ENCODE measurements at places on chromosomes 13 and 19.

GRCh38 chr19:8462571-8462970 is 17.8 kb downstream of the HNRNPM start:
- no peak for DNase-seq

- DNase-seq: no peak
Observed at GRCh38 chr13:36981156-36981743, 17.9 kb downstream of the ALG5 start.

DNA sequence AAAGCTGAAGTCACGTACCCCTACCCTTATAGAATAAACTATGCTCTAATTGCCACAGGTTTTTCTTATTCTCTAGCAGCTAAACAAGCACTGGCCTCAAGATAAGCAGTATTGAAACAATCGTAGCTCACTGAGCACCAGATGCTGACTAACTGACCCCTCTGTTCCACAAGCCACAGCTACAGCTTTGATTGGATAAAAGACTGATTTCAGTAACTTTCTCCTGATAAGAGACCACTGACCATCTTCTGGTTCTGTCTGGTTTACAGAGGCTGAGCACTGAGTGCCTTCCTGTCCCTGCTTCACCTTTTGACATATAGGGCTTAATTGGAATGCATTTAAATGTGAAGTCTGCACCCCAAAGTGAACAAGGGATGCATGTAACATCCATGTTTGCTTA is 8.4 kb upstream of the RAP2A start:
- DNase-seq: no peak

- no peak for DNase-seq
Observed at GRCh38 chr19:50510700-50511068, 307 bp downstream of the JOSD2 start.

GRCh38 chr19:15101479-15102082 is 5.6 kb upstream of the SYDE1 start:
- DNase-seq: peak; percentile 78

DNA sequence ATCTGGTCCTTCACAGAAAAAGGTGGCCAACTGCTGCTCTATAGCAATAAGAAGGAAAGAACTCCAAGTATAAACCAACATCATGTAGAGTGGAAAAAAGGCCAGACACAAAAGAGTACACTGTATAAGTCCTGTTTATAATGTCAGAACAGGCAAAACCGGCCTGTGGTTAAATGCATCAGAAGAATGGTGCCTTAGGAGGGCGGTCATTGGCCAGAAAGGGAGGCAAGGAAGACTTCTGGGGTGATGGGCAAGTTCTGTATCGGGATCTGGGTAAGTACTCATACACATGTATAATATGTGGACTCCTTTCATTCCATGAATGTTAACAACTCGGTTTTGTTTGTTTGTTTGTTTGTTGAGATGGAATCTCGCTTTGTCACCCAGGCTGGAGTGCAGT is 4.1 kb downstream of the ETHE1 start:
- no peak for DNase-seq

DNA sequence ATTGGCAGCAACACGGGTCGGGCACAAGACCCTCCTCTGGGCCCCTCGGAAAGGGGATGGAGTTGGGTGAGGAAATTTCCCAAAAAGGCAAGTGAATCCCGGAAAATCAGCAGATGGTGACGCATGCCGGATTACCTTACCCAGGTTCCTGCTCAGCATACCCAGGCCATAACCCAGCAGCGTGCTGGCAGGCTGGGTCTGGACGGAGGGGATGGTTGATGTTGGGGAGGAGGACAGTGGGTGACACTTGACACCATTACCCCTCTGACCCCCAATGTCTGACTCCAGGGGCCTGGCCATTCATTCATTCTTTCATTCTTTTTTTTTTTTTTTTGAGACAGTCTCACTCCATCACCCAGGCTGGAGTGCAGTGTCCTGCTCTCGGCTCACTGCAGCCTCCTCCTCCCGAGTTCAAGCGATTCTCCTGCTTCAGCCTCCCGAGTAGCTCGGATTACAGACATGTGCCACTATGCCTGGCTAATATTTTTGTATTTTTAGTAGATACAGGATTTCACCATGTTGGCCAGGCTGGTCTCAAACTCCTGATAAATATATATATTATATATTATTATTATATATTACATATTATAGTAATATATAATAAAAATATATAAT is 799 bp downstream of the PVR start:
- no peak for DNase-seq

- DNase-seq: peak; percentile 80
Observed at GRCh38 chr19:1259876-1260748, 9.0 kb upstream of the CIRBP start.

DNA sequence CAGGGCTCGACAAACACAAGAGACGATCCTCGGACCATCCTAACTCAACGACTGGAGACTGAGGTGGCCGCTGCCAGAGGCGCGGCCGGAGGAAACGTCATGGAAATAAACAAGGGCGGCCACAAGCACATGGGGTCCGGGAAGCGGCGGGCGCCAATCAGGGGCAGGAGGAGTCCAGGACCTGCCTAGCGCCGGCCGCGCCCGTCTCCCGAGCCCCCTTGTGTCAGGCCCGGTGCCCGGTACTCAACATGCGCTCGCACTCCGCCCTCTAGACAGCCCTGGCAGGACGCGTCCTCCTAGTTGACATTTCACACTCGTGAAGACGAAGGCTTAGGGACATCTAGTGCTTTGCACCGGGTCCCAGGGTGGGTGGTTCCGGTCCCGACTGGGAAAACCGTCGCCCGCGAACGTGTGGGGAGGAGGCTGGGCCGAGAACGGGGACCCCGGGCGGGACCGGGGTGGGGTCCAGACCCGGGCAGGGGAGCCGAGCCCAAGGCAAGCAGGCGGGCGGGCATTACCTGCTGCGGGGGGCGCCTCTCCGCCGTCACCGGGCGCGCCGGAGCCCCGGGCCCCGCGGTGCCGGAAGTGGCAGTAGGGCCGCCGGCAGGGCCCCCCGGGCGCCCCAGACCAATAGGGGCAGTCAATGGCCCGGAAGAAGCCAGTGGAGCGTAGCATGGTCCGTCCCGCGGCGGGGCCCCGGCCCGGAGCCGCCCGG is 442 bp downstream of the REXO1 start:
- DNase-seq: peak; percentile 76

GRCh38 chr19:342801-343421 is 1.7 kb downstream of the MIER2 start:
- DNase-seq: no peak

DNA sequence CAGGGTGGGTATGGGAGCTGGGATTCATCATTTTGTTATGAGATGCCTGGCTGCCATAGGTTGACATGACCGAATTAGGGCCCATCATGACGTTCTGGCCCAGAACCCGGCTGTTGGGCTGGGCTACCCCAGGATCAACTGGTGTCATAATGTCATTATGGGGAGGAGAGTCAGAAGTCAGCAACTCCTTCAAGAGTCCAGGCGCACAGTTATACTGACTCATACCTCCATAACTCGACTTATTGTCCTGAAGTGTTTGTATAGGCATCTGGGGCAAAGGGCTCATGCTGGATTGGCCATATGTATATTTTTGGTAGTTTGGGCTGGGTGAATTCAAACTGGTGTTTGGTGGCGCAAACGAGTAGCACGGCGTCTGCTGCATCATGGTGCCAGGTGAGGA is 106.5 kb downstream of the FOXO1 start:
- no peak for DNase-seq

- no peak for DNase-seq
Observed at GRCh38 chr19:33532859-33533460, 11.4 kb upstream of the PEPD start.

GRCh38 chr13:50437252-50437651 is 406.2 kb downstream of the DLEU7 start:
- DNase-seq: no peak

DNA sequence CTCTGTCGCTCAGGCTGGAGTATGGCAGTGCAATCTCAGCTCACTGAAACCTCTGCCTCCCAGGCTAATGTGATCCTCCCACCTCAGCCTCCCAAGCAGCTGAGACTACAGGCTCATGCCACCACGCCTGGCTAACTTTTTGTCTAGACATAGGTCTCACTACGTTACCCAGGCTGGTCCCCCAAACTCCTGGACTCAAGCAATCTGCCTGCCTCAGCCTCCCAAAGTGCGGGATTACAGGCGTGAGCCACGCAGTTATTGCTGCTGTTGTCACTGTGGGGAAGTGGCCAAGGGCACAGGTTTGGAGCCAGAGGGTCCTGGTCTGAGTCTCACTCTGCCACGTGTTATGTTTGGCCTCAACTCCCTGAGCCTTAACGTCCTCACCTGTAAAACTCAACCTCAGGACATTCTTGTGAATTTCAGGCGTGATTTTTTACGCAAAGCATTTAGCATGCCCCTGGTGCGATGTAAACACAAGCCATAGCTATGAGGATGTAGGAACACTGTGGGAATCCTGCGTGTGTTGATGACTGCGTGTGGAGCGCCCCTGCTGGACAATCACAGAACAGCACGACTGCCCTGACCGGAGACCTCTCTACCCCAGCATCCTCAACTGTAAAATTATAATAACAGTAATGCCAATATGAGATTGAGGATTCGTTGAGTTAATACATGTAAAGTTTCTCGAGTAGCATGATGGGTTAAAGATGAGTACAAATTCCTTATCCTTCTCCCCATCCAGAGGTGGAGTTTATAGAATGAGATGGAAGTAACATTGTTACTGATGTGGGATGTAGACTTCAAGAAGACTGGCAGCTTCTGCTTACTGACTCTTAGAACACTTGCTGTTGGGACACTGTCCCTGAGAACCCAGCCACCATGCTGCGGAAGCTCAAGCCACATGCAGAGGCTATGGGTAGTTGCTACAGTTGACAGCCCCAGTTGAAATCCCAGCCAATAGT is 41.8 kb upstream of the PNMA8B start:
- peak; percentile 81 for DNase-seq

DNA sequence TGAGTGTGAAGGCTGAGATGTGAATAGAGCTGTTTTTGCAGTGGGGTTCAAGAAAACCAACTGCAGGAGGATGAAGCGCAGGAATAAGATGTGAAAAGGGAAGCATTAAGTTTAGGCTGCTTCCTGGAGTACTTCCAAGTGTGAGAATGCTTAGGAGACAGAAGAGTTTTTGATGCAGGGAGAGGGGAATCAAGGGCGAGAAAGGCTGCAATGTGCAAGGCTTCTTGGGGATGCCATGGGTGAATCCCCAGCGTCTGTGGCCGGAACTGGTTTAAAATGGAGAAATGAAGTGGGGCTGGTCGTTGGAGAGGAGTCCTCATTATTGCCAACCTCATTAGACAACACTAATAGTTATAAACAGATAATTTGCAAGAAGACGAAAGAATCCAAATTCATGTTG is 764.9 kb downstream of the LIG4 start:
- no peak for DNase-seq

- DNase-seq: no peak
Observed at GRCh38 chr13:41696163-41697003, 239.0 kb downstream of the RGCC start.

DNA sequence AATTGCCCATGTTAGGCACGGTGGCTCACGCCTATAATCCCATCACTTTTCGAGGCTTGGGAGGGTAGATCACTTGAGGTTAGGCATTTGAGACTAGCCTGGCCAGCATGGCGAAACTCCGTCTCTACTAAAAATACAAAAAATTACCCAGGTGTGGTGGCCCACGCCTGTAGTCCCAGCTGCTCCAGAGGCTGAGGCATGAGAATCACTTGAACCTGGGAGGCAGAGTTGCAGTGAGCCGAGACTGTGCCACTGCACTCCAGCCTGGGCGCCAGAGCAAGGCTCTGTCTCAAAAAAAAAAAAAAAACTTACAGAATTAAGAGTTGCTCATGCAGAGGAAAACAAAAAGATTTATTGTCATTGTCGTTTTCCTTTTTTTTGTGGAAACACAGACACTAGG is 3.4 kb upstream of the PSMC4 start:
- DNase-seq: peak; percentile 8

DNA sequence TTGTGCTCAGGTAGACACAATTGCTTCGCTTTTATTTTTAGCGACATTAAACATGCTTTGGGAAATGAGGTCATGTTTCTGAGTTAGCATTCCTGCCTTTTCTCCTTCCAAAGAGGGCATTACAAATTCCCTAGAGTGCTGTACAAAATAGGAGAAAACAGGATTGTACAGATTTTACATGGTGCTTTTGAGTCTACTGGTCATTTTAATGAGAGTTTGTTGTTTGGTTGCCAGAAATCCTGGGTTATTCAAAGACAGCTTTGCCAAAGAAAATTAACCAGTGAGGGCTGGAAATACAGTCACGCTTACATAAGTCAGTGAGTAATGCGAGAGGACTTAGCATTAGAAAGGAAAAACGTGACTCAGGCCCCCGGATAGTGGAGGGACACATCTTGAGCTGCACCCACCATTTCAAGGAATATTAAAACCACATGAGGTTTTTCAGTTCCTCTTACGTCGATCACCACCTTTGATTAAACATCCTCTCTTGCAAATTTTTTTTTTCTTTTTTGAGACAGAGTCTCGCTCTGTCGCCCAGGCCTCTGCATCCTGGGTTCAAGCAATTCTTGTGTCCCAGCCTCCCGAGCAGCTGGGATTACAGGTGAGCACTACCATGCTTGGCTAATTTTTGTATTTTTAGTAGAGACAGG is 55.4 kb downstream of the SACS start:
- DNase-seq: no peak

- DNase-seq: no peak
Observed at GRCh38 chr19:48713041-48713863, 6.3 kb downstream of the MAMSTR start.

- no peak for DNase-seq
Observed at GRCh38 chr19:29086182-29086581, 126.8 kb downstream of the UQCRFS1 start.

DNA sequence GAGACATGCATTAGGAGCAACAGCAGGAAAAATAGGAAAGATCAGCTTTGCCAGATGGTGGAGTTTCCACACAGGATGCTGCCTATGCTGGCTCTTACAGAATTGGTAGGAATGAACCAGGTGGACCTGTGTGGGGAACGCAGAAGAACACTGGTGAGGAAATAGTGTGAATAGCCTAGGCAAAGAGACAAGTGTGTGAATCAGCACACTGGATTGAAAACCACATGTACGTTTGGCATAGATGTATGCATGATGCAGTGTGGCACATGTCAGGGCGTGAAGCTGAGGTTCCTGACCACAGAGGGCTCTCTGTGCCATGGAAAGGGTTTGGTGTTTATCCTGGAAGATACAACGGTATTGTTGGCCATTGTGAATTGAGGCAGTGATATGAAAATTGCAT is 156.5 kb upstream of the SLC10A2 start:
- no peak for DNase-seq
